Effector CD4-positive, alpha-beta T cell (primary cell): ENCODE measurements at places on chromosomes 7 and 10.

DNA sequence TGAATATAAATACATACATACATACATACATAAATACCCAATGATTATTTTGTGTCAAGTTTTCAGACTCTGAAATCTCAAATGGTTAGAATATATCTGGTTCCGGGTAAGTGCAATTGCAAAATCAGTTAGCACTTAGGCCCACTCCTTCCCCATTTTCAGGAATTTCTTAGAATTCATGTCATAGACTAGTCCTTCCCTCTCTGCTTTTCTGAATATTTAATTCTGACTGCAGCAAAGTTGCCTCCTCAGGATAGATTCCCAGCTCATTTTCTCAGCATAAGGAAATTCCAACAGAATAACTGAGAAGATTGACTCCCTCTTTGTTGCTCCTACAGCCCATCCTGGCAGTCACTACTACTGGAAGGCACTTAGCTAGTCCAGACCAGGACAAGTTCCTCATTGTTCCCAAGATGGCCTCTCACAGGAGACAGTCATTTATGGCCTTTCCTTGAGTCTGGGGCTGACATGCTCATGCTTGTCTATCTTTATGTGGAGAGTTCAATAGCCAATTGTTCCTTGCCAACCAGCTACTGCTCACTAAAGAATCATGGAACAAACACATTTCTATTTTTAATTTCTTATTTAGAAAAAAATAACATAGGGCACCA, 142.9 kb upstream of the ITGB1 start:
- DNase-seq = no peak

- DNase-seq = no peak
Measured at GRCh38 chr10:114243661-114244060, 4.6 kb downstream of the VWA2 start.

DNA sequence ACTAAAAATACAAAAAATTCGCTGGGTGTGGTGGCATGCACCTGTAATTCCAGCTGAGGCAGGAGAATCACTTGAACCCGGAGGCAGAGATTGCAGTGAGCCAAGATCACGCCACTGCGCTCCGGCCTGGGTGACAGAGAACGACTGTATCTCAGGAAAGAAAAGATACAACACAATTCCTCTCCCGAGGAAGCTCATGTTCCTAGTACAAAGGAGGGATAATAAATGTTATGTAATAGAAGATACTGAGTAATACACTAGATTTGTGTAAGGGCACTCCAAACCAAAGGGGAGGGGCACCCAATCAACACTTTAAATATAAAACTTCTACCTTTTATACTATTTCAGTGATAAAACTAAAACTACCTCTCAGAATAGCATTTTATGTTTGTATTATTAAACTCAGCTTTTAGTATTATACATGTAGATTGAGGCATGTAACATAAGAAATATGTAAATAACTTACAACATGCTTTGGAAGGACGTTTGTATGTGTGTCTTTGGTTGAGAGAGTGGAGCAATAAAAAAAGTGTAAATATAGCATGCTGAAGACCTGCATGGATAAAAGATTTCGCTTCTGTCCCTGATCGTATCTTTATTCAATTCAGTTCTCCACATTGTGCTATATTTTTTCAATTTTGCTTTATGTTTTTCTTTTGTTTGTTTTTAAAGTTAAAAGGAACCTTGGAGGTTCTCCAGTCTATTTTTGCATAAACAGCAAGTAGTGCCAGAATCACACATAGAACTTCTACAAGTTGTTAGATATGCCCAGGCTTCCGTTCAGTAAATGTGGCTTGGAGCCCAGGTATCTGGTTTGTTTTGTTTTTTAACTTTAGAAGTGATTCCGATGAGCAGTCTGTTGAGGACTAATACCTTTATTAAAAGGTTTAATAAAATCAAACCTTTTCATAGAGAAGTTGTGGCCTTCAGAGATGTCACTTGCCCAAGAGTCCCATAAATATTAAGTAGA, 71.9 kb downstream of the WAC start:
- DNase-seq = no peak

DNA sequence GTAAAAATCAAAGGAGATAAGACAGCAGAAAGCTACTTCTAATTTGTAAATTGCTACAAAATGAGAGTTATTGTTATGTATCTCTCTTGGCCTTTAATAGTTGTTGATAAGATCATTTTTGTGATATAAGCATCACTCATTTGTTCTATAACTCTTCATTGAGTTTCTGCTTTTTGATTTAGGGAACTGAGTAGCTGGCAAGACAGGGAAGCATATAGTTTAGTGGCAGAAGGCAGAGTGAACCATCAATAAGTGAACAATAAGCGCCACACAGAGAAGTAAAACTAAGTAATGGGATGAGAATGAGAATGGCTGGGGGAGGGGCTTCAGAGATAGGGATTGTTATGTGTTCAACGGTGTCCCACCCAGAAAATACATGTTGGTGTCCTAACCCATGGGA, 245.4 kb downstream of the ADARB2 start:
- DNase-seq = no peak

- DNase-seq = no peak
Measured at GRCh38 chr7:42345478-42346299, 108.7 kb upstream of the GLI3 start.

DNA sequence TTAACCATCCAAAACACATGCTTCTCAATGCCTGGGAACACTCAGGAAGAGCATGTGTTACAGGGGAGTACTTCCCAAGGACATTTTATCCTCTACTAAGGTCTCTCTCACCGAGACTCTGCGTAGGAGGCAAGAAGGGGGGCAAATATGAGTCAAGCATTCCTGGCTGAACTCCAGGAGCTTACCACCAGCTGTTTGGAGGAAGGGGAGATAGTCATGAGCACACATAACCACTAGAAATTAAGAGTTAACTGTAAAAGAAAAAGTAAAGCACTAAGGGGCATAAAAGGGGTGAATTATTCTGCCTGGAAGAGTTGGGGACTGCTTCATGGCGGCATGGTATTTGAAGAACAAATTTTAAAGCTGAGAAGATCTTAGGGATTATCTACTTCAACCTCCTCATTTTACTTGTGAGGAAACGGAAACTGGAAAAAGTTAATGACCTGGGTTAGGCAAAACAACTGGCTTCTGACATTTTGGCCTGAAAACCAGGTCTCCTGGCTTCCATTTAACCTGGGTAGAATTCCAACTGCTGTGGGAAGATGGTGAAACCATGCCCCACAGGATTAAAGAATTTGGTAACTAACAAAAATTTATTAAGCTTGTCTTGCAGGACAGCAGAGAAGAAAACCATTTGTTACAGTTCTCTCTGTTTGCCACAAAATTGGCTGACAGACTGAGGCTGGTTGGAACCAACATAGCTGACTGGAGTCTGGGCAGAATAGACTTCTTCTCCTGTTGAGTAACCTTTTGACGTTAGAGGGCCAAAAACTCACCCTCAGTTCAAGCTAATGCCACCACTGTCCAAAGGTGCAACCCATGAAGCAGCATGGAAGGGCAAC, 85.5 kb downstream of the SLC25A13 start:
- no peak for DNase-seq
